ENCODE measurements at places on chromosomes 1 and 21. TPM values are rescaled to one million over a fixed set of nuclear protein-coding genes. Genes with fewer than 3 reads are reported as not detected.
A peak's percentile ranks its signal among the peaks of the same experiment; 100 is the strongest.

NTMT2 gene
- not detected for total RNA-seq

CELA3B gene
- total RNA-seq: not detected

DNA sequence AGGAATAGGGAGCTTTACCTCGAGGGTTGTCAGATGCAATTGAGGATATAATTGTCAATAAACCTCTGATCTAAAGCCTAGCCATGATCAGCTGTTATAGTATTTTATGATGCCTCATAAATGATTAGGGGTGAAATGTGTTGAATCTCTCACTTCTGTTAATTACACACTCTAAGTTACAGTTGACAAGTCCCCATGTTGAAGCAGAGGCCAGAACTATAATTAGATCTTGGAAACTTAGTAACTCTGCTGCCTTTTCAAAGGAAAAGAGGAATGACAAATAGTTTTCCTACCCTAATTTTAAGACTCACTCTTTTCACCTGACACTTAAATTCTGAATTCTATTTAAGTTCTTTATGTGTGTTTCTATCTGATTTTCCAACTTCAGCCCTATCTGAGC lies 33.8 kb downstream of the CCSAP start:
- peaks cover 8% of the 10 kb centered on the region for H3K36me3 ChIP-seq
- no peaks in the 10 kb centered on the region for H3K4me1 ChIP-seq
- no peak overlapping the region for H3K27ac ChIP-seq
- H3K27me3 ChIP-seq: no peaks in the 10 kb centered on the region
- no peak for DNase-seq

DNA sequence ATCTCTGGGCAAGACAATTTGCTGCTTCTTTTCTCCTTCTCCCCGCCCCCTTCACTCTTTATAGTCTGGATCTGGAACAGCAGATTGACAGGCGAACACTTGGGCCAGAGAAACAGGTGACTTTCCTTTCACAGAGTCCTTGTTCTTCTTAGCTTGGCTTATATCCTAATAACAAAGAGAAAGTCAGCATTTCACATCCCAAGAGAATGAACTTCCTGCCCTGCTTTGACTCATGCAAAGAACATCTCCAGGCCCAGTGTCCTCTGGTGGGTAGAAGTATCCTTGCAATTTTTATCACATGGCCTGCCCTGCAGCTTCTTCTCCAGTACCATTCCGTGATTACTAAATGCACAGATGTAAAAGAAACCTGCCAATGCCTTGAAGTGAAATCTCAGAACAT lies 764.4 kb downstream of the ADGRL2 start:
- peak; percentile 15 for DNase-seq
- no peak overlapping the region for H3K4me3 ChIP-seq
- no peak overlapping the region for H3K27ac ChIP-seq
- no peaks in the 10 kb centered on the region for H3K4me1 ChIP-seq
- H3K27me3 ChIP-seq: no peaks in the 10 kb centered on the region
- no peaks in the 10 kb centered on the region for H3K36me3 ChIP-seq

DNA sequence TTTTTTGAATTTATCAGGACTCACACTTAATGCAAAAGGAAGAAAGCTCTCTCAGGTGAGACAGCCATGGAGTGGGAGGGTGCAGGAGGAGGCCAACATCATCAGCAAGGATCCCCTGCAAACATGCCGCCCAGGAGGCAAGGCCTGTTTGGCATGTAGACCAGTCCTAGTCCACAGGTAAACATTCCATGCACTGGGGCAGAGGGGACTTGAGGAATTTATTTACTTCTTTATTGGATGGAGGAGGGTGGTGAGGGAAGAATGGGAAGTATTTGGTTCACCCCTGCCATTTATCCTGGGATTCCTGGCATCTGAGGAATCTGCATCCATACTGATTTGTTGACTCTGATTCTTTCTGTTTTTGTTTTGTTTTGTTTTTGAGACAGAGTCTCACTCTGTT lies 1.5 kb upstream of the UQCRHL start:
- no peaks in the 10 kb centered on the region for H3K27me3 ChIP-seq
- no peak for DNase-seq
- no peak overlapping the region for H3K27ac ChIP-seq
- no peaks in the 10 kb centered on the region for H3K36me3 ChIP-seq

DNA sequence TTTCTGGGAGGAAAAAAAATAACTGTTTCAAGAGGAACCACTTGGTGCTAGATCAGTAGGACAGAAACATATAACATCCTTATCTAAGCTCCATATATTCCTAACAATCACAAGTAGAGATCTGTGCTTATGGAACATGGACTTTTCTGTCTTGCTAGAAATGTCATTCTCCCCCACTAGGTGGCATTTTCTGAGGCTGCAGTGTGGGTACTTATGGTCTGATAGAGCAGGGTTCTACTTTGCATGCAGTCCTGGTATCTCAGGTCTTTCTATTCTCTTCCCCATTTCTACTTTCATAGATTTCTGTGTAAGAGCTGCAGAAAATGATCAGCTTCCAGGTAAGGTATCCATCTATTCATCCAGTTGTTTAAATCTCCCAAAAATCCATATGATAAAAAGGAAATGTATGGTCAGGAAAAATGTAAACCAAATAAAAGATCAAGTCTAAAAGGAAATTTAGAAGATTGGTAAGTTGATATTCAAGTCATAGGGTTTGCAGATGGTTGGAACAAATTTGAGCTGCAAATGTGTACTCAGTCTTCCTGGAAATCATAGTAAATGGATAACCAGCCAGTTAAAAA lies 1.5 kb downstream of the ZNF684 start:
- no peaks in the 10 kb centered on the region for H3K27me3 ChIP-seq
- H3K27ac ChIP-seq: peak overlapping the region; percentile 56
- peak overlapping the region; percentile 91 for H3K4me3 ChIP-seq
- H3K36me3 ChIP-seq: no peaks in the 10 kb centered on the region

- no peaks in the 10 kb centered on the region for H3K36me3 ChIP-seq
- no peak for DNase-seq
- H3K4me1 ChIP-seq: no peaks in the 10 kb centered on the region
These were observed 1350.0 kb upstream of the ADGRL2 start for GRCh38 chr1:80450711-80451110.
